Osteoblast (primary cell): ENCODE measurements at places on chromosomes 4 and X. TPM values are rescaled to one million over a fixed set of nuclear protein-coding genes. Genes with fewer than 3 reads are reported as not detected.
A peak's percentile ranks its signal among the peaks of the same experiment; 100 is the strongest.

Gene CXorf65
- not detected in 2 replicates for total RNA-seq

- no peak for DNase-seq
These were observed 264.0 kb upstream of the SLIT2 start for GRCh38 chr4:19987746-19988145.

GRCh38 chr4:111802191-111802590 lies 343.1 kb upstream of the FAM241A start:
- no peak for DNase-seq

Gene GPR78
- 1.2 and 1.8 TPM in 2 replicates for total RNA-seq

Gene CAPN6
- not detected in 2 replicates for total RNA-seq

Gene PAGE4
- not detected in 2 replicates for total RNA-seq

Gene ATOH1
- not detected in 2 replicates for total RNA-seq

Gene KCNE5
- total RNA-seq = 0.29 and 0.36 TPM in 2 replicates

DNA sequence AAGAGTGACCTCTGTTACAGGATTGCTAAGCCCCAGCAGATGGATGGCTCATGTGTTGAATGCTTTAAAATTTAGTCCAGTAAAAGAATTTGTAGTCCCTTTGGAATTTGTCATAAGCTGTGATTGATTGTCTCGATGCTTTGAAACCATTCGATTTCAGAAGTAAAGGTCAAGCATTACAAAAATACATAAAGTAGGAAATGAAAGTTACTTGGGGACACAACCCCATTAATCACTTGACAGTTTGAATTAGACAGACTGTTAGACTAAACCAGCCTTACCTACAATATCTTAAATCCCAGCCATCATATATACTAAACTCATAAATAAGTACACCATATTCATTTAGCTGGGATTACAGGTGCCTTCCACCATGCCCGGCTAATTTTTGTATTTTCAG lies 6.6 kb downstream of the REST start:
- no peak for DNase-seq

GRCh38 chr4:98166025-98166730 lies 22.9 kb upstream of the STPG2 start:
- DNase-seq = no peak

GRCh38 chr4:122798101-122798500 lies 28.5 kb upstream of the FGF2 start:
- peak; percentile 90 for DNase-seq

- DNase-seq = no peak
These were observed 7.5 kb downstream of the CD99 start for GRCh38 chrX:2698604-2699003.

Gene TEX13D
- not detected in 2 replicates for total RNA-seq

- DNase-seq = no peak
These were observed 16.8 kb downstream of the BCAP31 start for GRCh38 chrX:153707406-153707805.

GRCh38 chr4:74621616-74622015 lies 172.7 kb downstream of the BTC start:
- no peak for DNase-seq

DNA sequence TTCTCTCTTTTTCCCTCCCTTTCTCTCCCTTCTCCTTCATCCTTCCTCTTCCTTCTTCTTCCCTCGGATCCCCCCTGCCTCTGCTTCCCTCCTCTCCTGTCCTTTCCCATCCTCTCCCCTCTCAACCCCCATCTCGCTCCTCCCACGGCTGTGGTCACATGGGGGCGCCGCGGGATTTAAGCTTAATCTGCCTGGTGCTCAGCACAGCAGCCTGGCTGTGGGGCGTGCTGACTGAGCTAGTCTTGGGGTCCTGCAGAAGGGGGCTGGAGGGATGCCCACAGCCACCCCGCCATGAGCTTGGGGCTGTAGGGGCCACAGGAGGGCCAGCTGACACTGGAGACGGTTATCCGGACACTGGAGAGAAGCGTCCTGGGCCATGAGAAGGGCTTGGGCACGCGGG lies 10.7 kb downstream of the SMIM10L2A start:
- DNase-seq = no peak

- DNase-seq = no peak
These were observed 567.8 kb upstream of the CPEB2 start for GRCh38 chr4:14434483-14434882.

Gene FGF2
- total RNA-seq = 69.2 and 86.5 TPM in 2 replicates

GRCh38 chr4:306551-306961 lies 1.3 kb upstream of the ZNF732 start:
- DNase-seq = no peak

Gene CT45A10
- total RNA-seq = not detected in 2 replicates

- no peak for DNase-seq
These were observed 15.5 kb upstream of the FAAH2 start for GRCh38 chrX:57270980-57271379.

DNA sequence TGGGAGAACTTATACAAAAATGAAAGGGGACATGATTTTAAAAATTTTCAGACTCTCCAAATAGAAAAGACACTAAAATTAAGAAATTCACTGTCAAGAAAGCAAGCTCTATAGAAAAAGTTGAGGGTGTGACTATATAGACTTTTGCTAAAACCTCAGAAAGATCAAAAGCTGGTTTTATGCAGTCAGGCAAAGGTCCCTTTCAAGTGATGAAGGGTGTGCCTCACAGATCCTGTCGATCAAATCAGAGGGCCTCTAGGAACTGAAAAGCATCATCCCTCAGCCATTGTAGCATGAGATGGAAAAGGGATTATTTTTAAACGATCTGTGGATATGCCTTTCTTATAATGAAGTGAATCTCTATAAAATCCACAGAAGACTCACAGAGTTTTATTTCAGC lies 116.5 kb downstream of the FAM13A start:
- no peak for DNase-seq

GRCh38 chrX:15930585-15930984 lies 76.0 kb upstream of the AP1S2 start:
- no peak for DNase-seq

DNA sequence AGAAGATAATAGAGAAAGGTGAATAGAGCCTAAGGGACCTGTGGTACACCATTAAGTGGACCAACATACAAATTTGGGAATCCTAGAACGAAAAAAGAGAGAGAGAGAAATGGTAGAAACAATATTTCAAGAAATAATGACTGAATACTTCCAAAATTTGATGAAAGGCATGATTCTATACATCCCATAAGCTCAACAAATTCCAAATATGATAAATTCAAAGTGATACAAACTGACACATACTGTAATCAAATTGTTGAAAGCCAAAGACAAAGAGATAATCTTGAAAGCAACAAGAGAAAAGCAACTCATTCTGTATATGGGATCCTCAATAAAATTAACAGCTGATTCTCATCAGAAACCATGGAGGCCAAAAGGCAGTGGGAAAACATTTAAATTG lies 20.6 kb upstream of the ZC4H2 start:
- DNase-seq = no peak

Gene NOX1
- not detected in 2 replicates for total RNA-seq

- DNase-seq = no peak
These were observed 29.8 kb upstream of the RELL1 start for GRCh38 chr4:37715889-37716402.

Gene FAT4
- total RNA-seq = 27.9 and 31.2 TPM in 2 replicates

DNA sequence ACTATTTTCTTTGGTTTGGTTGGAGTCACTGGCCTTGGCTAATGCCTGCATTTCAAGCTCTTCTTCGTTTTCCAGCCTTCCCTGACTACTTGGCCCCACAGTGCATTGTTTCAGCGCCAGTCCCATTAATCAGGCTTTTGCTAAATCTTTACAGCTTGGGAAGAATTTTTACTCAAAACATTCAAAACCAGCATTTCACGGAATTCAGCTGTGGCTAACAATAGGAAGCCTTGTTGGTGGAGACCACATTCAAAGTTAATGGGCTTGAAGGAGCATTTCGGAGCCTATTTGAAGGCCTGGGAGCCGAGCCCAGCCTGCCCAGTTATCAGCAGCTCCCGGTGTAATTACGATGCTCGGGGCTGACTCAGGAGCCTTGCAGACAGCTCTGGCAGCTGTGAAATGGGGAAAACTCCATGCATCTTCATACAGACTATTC lies 30.8 kb upstream of the VCX2 start:
- no peak for DNase-seq

- DNase-seq = no peak
These were observed 24.4 kb downstream of the TNIP3 start for GRCh38 chr4:121139533-121140222.

DNA sequence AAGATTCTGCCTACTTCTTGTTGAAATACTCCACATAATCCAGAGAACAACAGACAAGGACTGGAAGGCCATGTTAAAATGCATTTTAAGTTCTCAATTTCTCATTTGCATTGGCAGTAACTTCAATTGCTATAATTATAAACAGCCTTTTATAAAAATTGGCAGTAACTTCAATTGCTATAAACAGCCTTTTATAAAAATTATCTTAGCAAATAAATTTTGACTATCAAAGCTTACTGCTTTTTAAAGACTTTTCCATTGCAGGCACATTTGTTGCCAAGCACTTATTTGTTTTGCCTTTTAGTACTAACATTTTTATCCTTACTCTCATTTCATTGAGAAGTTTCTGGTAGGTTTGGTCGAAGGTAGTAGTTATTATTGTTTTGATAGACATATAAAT lies 17.8 kb downstream of the SCFD2 start:
- no peak for DNase-seq

DNA sequence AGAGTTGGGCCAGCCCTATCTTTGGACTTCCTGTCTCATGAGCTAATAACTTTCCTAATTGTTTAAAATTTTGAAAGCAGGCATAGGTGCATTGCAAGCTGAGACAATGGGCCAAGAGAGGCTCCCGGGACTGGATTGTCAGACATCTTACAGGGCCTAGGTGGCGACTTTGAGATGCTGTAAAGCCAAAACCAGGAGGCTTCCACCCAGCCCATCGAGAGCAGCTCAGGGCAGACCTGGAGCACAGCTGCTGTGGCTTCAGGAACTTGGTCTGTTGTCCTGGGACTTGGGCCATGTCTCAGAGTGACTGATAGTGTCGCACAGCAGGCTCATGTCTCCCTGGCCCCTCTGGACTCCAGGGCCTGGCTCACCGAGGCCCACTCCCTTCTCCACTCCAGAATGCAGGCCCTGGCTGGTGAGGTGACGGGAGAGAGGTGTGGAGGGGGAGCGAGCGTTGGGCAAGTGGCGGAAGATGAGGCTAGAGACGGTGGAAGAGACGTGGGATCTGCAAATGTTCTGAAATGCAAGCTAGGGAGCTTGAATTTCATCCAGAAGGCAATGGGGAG lies 24.1 kb upstream of the MTM1 start:
- DNase-seq = no peak

Gene FAT1
- 474 and 522 TPM in 2 replicates for total RNA-seq

- DNase-seq = no peak
These were observed 39.3 kb upstream of the TXK start for GRCh38 chr4:48173056-48173991.

Gene TBC1D9
- 19.4 and 19.5 TPM in 2 replicates for total RNA-seq
